ENCODE measurements at places on chromosomes 16 and 17. TPM values are rescaled to one million over a fixed set of nuclear protein-coding genes. Genes with fewer than 3 reads are reported as not detected.
A peak's percentile ranks its signal among the peaks of the same experiment; 100 is the strongest.

- no peak for DNase-seq
These were observed 21.5 kb downstream of the USP22 start for GRCh38 chr17:21021208-21021803.

DNA sequence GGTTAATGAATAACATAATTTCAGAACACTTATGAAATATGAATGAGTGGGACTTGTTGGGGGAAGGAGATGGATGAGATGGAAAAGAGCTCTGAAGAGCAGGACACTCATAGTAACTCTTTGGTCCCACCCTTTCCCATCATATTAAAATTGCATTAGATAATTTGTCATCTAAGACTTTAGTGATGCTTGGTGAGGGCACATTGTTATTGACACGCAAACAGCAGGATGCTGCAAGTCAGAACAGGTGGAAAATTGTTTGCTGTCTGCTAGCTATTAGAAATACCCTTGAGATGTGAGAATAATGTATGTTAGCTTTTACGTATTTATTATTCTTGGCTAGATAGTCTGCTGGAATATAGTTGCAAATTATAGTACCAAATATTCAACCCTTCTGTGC, 75.7 kb downstream of the TANC2 start:
- no peak for DNase-seq

GRCh38 chr17:75764711-75765421, at the start of gene GALK1:
Gene GALK1, minus strand, starts transcription at chr17:75765192. Its CDS starts 56 bp downstream, at chr17:75765136.
- peak; percentile 76 for DNase-seq

BCAR1 gene
- 55.4 TPM for total RNA-seq

DNA sequence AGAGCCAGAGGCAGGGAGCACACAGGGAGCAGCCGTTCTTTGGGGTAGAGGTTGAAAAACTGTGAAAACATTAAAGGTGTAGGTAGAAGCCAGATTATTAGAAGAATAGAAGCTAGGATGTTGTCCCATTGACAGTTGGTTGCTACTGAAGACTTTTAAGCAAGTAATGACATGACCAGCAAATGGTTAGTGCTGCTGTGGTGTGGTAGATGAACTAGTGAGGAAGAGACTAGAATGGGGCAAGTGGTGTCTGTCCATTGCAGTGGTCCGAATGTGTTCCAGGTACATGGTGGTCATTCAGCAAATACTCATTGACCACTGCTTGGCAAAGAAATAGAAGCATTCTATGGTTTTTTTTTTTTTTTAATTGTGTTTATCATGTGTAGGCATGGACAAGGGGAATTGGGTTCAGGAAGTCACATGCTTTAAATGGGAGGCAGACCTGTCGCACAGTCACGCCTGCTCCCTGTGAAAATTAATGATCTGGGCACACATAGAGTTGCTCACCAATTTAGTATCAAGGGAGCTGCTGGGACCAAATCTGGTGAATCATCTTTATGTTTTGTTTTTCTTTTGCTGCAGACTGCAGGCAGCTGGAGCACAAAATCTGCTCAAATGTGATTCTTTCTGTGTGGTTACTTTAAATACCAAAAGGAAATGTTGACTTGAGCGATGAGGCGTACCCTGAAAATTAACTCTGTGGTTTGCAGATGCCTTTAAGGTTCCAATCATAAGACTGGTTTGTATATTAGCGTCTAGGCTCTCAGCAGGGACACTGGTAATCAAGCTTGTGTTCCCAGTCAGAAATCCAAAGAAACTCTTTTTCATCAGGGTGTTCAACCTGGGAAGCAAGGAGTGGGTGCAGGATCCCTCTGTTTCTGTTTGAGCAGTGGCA, 30.7 kb downstream of the YPEL2 start:
- DNase-seq: peak; percentile 54
